GM23338 (cell line): ENCODE measurements at places on chromosomes 4 and X. TPM values are rescaled to one million over a fixed set of nuclear protein-coding genes. Genes with fewer than 3 reads are reported as not detected.
A peak's percentile ranks its signal among the peaks of the same experiment; 100 is the strongest.

CEP44 gene
- total RNA-seq, result 17.4 and 20.4 TPM in 2 replicates

DNA sequence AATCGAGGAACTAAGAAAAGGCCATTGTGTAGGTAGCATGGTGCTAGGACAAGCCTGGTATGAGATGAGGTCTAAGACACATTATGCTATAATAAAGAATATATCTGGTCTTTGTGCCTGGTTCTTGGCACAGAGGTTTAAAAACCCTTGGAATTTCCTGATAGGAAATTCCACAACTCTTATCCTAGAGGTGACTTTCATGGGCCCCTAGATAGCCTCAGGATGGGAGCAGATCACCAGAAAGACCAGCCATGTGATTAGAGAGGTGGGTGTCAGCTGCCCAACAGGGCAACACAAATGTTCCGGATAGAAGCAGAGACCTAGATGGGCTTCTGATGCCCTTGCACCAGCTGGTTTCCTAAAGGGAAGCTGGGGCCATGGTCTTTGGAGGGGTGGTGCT lies 107.2 kb downstream of the SCD5 start:
- no peak for DNase-seq
- no peak overlapping the region for H3K4me3 ChIP-seq
- no peaks in the 10 kb centered on the region for H3K27me3 ChIP-seq
- H3K4me1 ChIP-seq, result peaks cover 1% of the 10 kb centered on the region; the same call in 1 of the 2 replicates
- no peak overlapping the region for H3K27ac ChIP-seq
- H3K36me3 ChIP-seq, result no peaks in the 10 kb centered on the region

TXK gene
- 0.14 and 0.50 TPM in 2 replicates for total RNA-seq

- DNase-seq, result no peak
- no peak overlapping the region for H3K27ac ChIP-seq
- H3K27me3 ChIP-seq, result no peaks in the 10 kb centered on the region
- H3K4me1 ChIP-seq, result no peaks in the 10 kb centered on the region
- no peak overlapping the region for H3K4me3 ChIP-seq
- H3K36me3 ChIP-seq, result no peaks in the 10 kb centered on the region
These were observed 36.3 kb downstream of the IL21 start for GRCh38 chr4:122584519-122584918.

GRCh38 chr4:6085028-6085690 lies 66.9 kb upstream of the C4orf50 start:
- H3K36me3 ChIP-seq, result 0 out of 2 replicates have a peak, but pooled peaks cover 4% of the 10 kb centered on the region
- no peak overlapping the region for H3K4me3 ChIP-seq
- peaks cover 9% of the 10 kb centered on the region for H3K4me1 ChIP-seq
- DNase-seq, result no peak
- H3K27me3 ChIP-seq, result no peaks in the 10 kb centered on the region

DNA sequence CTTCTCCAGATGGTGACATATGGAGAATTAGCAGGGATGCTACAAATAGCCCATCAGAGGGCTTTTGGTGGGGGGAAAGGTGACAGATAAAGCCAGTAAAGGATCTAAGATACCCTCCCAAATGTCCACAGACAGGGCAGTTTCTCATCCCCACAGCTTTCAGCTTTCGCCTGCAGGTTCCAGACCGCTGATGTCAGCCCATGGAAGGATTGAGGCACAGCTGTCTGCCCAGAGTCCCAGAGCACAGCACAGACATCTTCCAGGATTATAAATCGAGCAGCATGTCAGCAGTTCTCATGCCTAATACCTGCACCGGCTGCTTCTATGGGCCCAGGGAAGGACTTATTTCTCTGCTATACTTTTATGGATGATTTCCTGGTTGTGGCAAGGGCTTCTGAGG lies 96.7 kb upstream of the MXRA5 start:
- no peaks in the 10 kb centered on the region for H3K27me3 ChIP-seq
- no peaks in the 10 kb centered on the region for H3K4me1 ChIP-seq
- DNase-seq, result no peak
- no peaks in the 10 kb centered on the region for H3K36me3 ChIP-seq

PPEF2 gene
- 0.58 TPM in 1 of 2 replicates, not detected in the other for total RNA-seq

GRCh38 chr4:102345795-102346100 lies 466 bp upstream of the SLC39A8 start:
- peak overlapping the region; percentile 82 for H3K4me3 ChIP-seq
- peaks cover 46% of the 10 kb centered on the region for H3K4me1 ChIP-seq
- H3K27me3 ChIP-seq, result peaks cover 19% of the 10 kb centered on the region
- H3K36me3 ChIP-seq, result no peaks in the 10 kb centered on the region

- H3K4me3 ChIP-seq, result no peak overlapping the region
- DNase-seq, result no peak
- H3K4me1 ChIP-seq, result peaks cover 43% of the 10 kb centered on the region
These were observed 80.4 kb downstream of the PDLIM5 start for GRCh38 chr4:94531991-94532789.

- H3K27me3 ChIP-seq, result no peaks in the 10 kb centered on the region
- no peaks in the 10 kb centered on the region for H3K4me1 ChIP-seq
- peak; percentile 64 for DNase-seq
- no peak overlapping the region for H3K27ac ChIP-seq
- no peaks in the 10 kb centered on the region for H3K36me3 ChIP-seq
These were observed 12.1 kb upstream of the CC2D2A start for GRCh38 chr4:15457406-15458201.

- H3K27me3 ChIP-seq, result no peaks in the 10 kb centered on the region
- H3K36me3 ChIP-seq, result no peaks in the 10 kb centered on the region
- H3K4me1 ChIP-seq, result no peaks in the 10 kb centered on the region; the same call in 1 of the 2 replicates
- H3K27ac ChIP-seq, result peak overlapping the region; percentile 94; the same call in 1 of the 2 replicates
These were observed 185.6 kb upstream of the S100G start for GRCh38 chrX:16464369-16464768.
